ENCODE measurements at places on chromosomes 16 and 17.

DNA sequence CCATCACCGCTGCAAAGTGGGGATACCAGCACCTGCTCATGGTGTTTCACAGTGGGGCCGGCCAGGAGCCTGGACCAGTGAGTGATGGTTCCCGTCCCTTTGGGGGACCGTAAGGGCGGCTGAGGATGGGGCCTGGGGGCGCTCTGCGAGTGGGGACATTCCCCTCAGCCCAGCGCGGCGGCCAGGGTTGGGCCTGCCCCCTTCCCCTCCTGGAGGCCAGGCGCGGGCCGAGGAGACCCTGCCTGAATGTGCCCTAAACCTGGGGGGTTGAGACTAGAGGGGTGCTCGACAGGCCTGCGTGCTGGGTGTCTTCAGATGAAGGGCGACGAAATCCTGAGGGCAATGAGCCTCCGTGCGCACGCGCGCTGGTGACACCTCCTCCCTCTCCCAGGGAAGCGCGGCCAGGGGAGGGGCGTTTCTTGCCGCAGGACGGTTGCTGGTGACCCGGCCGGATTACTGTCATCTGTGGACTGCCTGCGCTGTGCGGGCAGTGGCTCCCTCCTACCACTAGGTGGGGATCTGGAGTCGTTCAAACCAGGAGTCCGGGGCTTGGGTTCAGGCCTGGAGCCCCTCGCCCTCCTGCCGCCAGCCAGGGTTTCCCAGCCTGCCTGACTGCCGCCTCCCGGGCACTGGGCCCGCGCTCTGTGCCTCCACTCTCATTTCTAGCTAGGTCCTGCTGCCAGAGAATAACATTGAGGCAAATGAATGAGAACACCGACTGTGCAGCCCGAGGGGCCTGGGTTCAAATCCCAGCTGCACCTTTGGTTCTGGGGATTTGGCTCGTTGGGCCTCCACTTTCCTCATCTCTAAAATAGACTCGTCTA, 17.1 kb downstream of the TBX2 start:
- DNase-seq = peak; percentile 58

GRCh38 chr17:75895370-75896155, 1.2 kb downstream of the TRIM65 start:
- DNase-seq = no peak

- no peak for DNase-seq
Observed at GRCh38 chr16:89918453-89919347, at the start of gene MC1R. Gene MC1R (plus strand): TSS chr16:89918862. CDS start chr16:89919259, 397 bp downstream.

GRCh38 chr16:28003021-28003865, 60.3 kb downstream of the GSG1L start:
- DNase-seq = no peak

DNA sequence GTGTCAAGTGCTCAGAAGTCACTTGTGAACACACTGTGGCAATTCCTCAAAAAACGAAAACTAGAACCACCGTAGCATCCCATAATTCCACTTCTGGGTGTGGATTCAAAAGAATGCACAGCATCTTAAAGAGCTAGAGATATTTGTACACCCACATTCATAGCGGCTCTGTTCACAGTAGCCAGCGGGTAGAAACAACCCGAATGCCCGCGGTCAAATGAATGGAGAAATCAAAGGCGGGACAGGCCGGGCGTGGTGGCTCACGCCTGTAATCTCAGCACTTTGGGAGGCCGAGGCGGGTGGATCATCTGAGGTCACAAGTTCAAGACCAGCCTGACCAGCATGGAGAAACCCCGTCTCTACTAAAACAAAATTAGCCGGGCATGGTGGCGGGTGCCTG, 337.5 kb downstream of the SEC14L1 start:
- no peak for DNase-seq

DNA sequence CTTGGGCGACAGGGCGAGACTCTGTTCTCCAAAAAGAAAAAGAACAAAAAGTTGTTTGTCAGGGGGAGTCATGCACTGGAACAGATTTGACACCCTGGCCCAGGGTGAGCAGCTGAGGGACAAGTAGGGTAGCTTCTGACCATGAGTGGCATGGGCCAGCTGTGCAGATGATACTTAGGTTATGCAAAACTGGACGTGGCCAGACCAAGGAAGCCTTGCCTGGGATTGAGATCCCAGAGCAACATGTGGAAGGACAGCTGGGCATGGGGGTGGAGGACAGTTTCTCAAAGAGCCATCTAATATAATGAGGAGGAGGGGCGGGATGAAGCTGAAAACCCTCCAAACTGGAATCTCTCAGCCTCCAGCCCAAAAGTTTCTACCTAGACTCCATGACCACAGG, 19.6 kb upstream of the SLC35B1 start:
- no peak for DNase-seq

DNA sequence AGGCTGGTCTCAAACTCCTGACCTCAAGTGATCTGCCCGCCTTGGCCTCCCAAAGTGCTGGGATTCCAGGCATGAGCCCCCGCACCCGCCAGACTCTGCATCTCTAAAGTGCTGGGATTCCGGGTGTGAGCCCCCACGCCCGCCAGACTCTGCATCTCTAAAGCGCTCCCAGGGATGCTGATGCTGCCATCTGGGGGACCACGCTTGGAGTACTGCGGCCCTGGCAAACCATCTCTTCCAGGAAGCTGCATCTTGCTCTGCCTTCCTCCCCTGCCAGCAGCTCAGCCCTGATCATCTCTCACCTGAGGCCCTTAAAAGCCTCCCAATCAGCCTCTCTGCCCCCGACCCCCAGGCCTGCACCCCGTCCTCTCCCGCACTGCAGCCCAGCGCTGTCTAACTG, 4.1 kb downstream of the CEP295NL start:
- no peak for DNase-seq

GRCh38 chr16:9212621-9213020, 121.2 kb downstream of the HAPSTR1 start:
- no peak for DNase-seq

DNA sequence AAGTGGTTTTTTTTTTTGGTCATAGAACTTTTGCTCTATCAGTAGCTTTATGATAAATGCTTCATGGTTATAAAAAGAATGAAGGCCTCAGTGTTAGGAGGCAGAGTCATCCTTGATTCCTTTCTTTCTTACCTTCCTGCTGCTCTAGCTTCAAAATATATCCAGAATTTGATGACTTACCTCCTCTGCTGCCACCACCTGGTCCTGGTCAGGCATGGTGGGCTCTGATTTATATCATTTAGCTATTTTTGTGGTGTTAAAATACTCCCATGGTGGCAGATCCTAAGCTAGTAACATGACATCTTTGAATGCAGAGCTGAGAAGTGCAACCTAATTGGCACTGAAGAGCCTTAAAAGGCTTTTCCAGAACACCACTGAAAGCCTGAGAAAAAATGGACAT, 508.8 kb upstream of the CDH8 start:
- DNase-seq = no peak

DNA sequence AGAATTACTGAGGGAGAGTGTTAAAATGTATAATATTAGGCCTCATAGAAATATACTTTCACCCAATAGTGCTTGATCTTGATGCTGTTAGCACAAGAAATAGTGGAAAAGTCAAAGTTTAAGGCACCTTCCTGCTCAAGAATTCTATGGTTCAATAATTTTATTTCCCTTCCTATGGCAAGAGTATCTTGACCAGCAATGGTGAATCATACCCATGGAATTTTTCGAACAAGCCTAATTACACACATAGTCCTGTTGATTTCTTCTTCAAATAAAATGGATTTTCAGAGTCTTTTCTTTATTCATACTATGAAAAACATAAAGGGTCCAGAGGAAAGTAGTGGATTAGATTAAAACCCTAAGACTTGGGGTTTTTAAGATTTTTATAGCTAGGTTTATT, 810.6 kb downstream of the CDH11 start:
- DNase-seq = no peak

DNA sequence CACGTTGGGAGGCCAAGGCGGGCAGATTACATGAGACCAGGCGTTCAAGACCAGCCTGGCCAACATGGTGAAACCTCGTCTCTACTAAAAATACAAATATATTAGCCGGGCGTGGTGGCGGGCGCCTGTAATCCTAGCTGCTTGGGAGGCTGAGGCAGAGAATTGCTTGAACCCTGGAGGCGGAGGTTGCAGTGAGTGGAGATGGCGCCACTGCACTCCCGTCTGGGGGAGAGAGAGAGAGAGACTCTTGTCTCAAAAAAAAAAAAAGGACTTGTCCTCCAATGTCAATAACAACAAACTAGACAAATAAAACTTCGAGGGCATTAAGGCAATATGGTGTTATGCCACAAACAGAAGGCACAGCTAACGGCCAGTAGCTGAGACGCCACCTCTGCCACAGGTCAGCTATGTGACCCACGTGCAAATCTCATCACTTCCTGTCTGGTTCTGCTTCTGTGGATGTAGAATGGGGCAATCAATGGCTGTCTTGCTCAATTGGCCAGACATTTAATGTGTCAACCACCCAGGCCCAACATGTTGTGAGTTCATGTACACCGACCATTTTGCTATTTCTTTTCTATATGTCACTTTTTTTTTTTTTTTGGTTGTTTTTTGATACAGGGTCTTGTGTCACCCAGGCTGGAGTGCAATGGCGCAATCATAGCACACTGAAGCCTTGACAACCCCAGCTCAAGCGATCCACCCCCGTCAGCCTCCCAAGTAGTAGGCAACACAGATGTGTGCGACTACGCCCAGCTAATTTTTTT, 834 bp upstream of the TXNDC11 start:
- peak; percentile 5 for DNase-seq

GRCh38 chr16:4601036-4601863, 13.4 kb downstream of the UBALD1 start:
- DNase-seq = no peak

- no peak for DNase-seq
Observed at GRCh38 chr17:39641883-39642282, 4.9 kb downstream of the STARD3 start.

GRCh38 chr16:48555597-48556242, 54.3 kb downstream of the N4BP1 start:
- DNase-seq = no peak

- DNase-seq = no peak
Observed at GRCh38 chr17:81339191-81339533, 44.1 kb upstream of the SLC38A10 start.

DNA sequence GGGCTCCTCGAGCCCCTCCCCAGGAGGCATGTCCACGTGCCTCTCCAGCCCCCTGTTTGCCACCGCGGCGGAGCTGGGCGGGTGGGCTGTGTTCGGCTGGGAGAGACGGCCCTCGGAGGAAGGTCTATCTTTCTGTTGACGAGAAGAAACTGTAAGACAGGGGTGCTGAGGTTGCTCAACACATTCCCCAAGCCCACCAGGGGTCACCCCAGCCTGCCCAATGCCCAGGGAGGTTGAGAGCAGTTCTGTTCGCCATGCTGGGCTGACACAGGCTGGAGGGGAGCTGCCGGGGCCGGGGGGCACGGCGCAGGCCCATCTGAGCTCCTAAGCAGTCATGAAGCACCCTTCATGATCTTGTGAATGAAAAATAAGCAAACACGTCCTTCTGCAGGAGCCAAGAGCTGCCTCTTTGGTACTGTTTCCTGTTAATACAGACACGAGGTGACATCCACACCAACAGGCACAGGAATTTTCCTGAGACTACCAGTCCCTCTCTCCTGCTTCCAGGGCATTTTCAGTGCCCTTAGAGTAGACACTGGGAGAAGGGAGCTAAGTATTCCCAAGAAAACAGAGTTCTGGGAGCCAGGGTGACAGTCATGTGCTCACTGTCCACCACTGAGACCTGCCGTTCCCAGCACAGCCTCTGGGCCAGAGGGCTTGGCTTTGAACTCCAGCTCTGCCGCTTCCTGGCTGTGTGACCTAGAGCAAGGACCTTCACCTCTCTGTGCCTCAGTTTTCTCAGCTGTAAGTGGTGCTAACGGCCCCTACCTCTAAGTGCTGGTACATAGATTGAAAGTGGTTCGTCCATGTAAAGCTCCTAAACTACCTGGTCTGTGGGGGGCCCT, 9.2 kb downstream of the UBALD2 start:
- DNase-seq = no peak

GRCh38 chr17:80827646-80828643, 163.7 kb upstream of the CHMP6 start:
- no peak for DNase-seq

- no peak for DNase-seq
Observed at GRCh38 chr16:75116081-75116910, at the start of gene LDHD. Gene LDHD (minus strand): TSS chr16:75116780. CDS start chr16:75116720, 60 bp downstream.

DNA sequence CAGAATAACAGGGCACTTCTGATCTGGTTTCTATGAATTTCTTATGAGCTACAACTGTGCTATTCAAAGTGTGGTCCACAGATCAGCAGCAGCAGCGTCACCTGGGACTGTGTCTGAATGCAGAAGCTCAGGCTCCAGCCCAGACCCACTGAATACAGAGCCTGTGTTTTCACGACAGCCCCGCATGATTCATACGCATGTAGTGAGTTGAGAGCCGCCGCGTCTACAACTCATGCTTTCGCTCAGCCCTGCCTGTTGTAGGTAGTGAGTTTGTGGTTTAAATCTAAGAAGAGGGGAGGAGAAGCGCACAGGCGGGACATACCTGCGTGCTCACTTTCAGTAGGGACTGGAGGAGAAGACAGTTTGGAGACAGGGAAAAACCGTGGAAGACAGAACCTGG, 28.5 kb upstream of the ELAC2 start:
- no peak for DNase-seq

DNA sequence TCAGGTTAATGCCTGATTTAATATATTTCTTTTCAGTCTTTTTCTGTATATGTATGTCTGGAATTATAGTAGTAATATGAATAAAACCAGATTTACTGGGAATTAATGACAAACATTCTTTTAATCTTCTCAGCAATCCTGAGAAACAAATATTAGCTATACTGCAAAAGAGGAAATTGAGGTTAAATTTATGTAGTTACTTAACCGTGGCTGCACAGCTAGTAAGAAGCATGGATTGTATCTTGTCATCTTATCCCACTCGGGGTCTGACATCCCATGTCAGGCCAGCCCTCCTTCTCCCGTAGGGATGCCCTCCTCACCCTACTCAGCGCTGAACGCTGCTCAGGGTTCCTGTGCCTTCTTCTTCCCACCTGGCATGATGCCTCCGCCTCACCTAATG, 143.0 kb downstream of the FTO start:
- no peak for DNase-seq

GRCh38 chr17:36730857-36731490, 129.6 kb downstream of the MRM1 start:
- DNase-seq = no peak

DNA sequence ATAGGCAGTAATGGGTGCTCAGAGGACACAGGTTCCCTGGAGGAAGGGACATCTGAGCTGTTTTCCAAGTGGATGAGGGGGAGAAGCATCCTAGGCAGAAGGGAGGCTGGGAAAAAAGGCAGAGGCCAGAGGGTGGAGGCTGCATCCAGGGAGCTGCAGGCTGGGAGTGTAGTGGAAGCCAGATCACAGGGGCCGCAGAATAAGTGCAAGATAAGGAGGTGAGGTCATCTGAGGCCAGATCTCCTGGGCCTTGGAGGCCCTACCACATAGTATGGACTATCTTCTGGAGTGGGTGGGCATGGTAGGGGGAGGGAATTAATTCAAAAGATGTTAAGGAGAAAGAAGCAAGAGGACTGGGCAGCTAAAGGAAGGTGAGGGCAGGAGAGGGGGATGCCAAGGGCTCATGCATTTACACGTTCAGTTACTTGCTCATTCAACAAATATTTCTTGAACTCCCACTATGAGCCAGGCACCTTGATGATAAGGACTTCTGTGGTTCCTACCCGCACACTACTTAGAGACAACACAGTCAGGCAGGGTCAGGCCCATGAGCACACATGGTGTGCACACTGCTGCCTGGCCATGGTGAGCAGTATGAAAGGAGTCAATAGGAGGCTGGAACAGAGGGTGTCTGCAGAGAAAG, 2.4 kb upstream of the RIPOR1 start:
- DNase-seq = no peak

- peak; percentile 38 for DNase-seq
Observed at GRCh38 chr17:33674685-33675084, 381.6 kb upstream of the ASIC2 start.

Measured in stimulated activated CD8-positive, alpha-beta memory T cell treated with anti-CD3 and anti-CD28 coated beads, Interleukin-2, amount 100 ng/mL, for 48 hours (primary cell).